ENCODE measurements at places on chromosomes 1 and 21.
A peak's percentile ranks its signal among the peaks of the same experiment; 100 is the strongest.

GRCh38 chr1:3697810-3698209 lies 45.5 kb downstream of the TP73 start:
- no peak for DNase-seq

DNA sequence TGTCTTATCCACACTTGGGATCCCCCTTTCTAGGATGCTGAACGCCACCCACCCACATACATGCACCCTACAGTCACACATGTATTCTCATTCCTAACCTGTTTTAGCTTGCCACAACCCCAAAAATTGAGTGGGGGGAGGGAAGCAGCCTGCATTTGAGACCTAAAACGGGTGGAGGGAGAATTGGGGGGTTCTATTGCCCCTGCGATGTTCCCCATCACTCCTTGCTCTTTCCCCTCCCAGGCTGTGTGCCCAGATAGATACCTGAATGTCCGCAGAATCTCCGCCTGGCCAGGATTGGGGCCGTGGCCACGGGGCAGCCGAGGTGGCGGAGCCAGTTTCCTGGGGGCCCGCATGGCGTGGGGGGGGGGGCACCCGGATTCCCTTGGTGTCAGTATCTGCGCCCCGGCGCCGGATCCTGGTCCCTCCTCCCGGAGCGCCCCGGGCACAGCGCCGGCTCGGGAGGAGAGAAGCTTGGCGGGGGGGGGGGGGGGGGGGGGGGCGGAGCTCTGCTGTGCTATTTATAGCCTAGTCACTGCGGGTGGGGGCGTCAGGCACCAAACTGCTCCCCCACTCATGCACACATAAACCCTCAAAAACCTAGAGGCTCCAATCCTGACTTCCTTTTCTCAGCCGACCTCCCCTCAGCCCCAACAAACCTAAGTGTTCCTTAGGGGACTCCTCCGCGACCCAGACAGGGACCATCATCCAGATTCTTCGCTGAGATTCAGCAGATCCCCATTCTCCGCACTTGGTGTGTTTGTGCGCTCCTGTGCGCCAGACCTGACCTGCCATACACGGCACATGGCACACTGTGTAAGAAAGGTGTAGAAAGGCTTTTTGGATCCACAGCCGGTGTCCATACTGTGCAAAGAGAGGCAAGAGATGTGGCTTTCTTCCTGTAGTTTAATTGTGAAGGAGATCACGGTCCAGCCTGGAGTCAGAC lies 1.9 kb downstream of the ANKRD34A start:
- peak; percentile 60 for DNase-seq

GRCh38 chr1:20080441-20081352 lies 10.7 kb downstream of the PLA2G5 start:
- no peak for DNase-seq

- DNase-seq, result no peak
Measured at GRCh38 chr21:43304621-43305335, 122.2 kb downstream of the SIK1 start.

GRCh38 chr1:112879834-112880233 lies 76.2 kb downstream of the SLC16A1 start:
- no peak for DNase-seq

DNA sequence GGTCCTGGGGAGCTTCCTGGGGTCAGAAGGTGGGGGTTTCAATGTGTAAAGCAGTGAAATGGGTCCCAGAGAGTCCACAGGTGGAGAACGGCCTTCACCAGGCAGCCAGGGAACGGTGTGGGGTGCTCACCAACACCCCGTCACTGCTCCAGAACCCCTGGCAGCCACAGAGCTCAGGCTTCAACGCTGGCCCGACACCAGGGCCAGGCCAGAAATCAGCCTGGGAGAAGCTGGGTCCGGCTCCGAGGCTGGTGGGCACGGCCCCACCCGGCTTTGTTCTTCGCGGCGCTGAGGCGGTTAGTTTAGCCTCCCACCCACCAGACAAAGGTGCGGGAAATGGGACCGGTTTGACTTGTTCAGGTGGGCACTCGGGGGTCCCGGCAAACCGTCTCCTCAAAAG lies 24.8 kb upstream of the C1orf159 start:
- DNase-seq, result no peak

- no peak for DNase-seq
Measured at GRCh38 chr1:17667641-17668040, 87.5 kb upstream of the ACTL8 start.

- no peak for DNase-seq
Measured at GRCh38 chr1:88052167-88052566, 631.9 kb upstream of the PKN2 start.

DNA sequence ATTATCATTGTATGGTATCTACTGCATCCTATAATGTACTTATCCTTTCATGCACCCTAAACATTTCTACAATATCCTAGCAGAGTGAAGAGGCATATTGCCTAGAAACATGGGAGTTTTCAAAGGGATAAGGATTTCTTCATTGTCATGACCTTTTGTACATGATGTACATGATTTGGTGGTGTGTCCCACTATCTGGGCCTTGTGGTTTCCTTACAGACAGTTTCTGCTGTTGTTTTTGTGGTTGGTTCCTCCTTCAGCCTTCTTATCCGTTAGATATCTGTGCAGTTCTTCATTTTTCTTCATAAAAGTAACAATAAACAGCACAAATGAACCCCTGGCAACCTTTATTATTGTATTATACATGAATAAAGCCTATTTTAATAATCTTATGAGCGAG lies 70.4 kb upstream of the BACH1 start:
- no peak for DNase-seq

GRCh38 chr1:193325771-193326170 lies 139.4 kb upstream of the B3GALT2 start:
- DNase-seq, result no peak

DNA sequence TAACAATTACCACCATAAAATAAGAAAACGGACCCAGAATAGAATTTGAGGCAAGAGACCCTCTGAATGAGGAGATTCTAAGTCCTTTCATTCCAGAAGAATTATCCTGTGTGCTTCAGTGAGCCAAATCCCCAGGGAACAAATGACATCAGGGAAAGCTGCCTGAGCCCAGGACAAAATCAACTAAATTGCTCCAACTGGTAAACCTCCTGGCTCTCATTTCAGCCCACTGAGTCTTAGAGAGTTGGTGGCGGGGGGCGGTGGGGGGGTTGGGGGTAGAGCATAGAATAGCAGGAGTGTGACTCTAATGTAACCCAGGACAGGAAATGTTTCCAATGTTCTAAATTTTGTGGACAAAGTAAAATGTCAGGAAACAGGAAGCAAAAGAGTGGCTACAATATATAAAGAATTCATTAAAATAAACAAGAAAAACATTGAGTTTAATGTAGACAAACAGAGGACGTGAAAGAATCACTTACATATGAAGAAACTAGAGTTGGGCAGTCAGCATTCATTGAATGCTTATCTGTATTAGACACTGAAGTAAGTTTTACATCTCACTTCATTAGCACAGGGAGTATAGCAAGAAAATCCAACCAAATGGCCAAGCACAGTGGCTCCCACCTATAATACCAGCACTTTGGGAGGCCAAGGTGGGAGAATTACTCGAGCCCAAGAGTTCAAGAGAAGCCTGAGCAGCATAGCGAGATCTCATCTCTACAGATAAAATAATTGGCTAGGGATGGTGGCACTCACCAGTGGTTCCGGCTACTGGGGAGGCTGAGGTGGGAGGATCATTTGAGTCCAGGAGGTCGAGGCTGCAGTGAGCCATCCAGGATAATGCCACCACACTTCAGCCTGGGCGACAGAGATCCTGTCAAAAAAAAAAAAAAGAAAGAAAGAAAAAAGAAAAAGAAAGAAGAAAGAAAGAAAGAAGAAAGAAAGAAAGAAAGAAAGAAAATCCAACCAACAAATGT lies 75.1 kb downstream of the DHRS3 start:
- DNase-seq, result no peak

DNA sequence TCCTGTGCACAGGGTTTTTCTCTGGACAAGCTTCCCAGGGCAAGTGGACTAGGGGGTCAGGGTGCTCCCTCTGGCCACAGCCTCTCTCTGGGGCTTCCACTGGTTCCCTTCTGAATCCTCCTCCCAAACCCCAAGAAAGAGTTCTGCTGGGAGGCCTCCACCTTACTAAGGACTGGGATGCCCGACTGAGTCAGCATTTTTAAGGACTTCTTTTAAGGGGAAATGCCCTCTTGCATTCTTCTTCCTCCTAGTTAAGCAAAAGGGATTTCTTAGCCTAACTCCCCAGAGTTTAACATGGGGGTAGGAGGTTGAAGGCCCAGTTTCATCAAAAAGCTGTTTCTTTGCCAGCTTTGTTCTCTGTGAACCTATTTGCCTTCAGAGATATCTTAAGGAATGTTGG lies 99.7 kb upstream of the KRTAP19-8 start:
- DNase-seq, result no peak

DNA sequence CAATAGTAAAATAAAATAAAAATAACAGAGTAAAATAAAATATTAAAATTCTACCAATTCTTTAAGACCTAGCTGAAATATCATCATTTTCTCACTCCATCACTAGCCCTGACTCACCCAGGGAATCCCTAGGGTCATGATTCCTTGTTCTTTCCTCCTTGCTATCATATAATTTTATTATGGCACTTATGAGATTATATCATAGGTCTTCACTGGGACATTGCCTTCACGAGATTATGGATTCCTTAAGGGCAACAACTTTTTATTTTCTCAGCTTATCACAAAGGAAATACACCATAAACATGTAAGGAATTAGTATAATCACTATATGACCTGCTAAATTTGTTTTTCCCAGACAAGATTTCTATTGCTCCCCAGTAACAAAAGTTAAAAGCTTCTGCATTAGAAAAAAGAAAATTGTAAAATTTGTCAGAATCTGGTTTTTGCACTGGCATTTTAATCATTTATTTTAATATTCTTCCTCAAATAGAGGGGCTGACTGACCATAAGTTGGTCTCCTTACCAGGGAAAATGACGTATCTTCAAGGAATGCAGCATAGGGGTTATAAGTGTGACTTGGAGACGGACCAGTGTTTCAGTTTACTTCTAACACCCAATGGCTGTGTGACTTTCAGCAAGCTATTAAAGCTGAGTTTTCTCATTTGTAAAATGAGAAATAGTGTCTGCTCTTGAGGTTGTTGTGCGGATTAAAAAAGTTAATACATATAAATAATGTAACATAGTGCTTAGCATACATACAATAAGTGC lies 8.8 kb upstream of the CLCA4 start:
- no peak for DNase-seq

DNA sequence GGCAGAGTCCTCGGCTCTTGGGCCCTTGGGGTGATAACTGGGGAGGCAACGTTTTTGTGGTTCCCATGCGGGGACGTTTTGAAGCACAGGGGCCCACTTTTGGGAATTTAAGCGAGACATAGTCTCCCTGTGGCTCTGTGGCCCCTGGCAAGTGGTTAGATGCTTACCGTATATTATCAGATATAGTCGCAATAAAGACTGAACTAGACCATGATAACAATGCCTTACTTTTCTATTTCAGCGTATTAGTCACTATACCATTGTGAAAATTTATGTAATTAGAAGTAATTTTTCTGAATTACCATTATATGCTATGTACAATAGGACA lies 538 bp upstream of the RCAN1 start:
- no peak for DNase-seq

DNA sequence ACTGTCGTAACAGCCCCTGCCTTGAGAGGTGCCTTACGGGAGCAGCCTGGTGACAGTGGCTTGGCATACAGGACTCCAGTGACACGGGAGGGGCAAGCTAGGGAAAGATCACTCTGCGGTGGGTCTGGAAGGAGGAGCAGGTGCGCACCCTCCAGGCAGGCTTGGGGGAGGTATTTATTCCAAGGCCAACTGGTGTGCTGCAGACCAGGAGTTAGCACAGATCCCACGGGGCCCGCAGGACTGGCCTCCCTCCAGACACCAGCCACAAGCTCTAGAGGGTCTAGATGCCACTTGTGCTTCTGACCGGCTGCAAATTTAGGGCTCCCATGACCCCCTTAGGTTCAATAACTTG lies 22.1 kb downstream of the PSEN2 start:
- DNase-seq, result no peak

DNA sequence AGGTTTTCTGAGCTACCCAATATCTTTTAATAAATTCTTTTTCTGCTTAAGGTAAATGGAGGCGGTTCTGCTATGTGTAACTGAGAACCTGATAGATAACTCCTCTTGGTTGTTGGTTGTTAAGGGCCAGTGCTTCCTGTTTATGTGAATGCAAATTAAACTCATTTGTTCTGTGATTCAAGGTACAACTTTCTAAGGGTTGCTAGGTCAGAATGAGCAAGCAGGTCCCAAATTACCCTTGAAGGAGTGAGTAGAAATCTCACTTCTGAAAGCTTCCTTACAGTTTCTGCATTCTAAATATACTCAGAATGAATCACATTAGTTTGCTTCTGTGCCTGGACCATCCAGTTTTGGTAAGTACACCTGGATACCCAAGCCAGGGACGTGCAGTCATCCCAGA lies 15.5 kb upstream of the FAM78B start:
- DNase-seq, result no peak

- no peak for DNase-seq
Measured at GRCh38 chr21:38250991-38251418, 5.8 kb upstream of the KCNJ15 start.

GRCh38 chr1:22044690-22045420 lies 7.7 kb upstream of the CDC42 start:
- no peak for DNase-seq

DNA sequence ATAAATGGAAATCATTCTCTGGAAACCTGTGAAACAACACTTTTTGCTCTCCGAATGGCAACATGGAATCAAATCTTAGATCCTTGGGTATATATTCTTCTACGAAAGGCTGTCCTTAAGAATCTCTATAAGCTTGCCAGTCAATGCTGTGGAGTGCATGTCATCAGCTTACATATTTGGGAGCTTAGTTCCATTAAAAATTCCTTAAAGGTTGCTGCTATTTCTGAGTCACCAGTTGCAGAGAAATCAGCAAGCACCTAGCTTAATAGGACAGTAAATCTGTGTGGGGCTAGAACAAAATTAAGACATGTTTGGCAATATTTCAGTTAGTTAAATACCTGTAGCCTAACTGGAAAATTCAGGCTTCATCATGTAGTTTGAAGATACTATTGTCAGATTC lies 45.7 kb downstream of the PTGFR start:
- DNase-seq, result no peak

GRCh38 chr1:8671306-8671917 lies 146.0 kb downstream of the RERE start:
- DNase-seq, result no peak

DNA sequence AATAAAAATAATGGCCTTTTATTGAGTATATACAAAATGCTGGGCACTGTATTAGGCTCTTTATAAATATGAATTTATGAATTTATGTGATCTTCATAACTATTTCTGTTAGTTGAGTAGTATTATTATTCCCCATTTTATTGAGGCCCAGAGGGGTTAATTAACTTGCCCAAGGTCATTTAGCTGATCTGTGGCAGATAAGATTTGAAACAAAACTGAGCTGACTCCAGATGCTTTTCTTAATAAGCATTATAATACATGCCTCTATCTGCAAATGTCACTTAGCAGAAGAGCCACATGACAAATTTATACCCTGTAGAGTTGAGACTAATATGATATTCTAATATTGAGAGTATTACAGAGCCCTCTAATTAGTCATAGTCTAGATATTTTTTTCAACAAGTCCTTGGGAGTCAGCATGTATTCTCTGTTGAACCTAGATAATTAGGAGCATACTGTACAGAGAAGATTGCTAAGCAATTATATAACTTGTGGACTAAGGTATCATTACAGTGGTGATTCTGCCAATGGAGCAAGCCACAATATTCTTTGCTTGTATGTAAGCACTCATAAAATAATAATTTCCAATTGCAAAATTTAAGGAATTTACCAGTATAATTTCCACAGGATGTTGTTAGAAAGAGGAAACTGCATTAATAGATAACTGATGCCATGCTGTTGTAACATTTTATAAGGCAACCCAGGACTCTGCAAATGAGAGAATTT lies 112.0 kb downstream of the LRRC40 start:
- DNase-seq, result no peak
